ENCODE measurements at places on chromosomes 1 and 21.

GRCh38 chr21:43854773-43855633 is 10.0 kb upstream of the AGPAT3 start:
- DNase-seq, result peak; percentile 38

DNA sequence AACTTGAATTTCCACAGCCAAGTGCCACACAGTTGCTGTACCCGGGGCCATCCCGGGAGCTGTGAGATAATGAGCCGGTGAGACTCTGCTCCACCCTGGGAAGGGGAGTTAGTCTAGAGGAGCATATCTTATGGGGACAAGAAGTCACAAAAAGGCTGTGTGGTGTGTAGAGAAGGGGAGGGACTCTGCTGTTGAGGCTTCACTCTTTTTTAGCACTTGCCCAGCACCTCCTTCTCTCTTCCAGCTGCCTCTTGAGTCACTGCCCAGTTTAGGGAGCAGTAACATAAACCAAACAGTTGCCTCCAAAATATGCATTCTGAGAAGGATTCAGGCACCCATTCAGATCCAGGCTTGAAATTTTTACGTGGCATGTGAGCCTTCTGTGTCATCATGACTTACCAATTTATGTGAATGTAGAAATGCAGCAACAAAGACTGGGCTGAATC is 744 bp upstream of the WDR26 start:
- no peak for DNase-seq

- DNase-seq, result no peak
These were observed 86.0 kb downstream of the CCDC185 start for GRCh38 chr1:223479261-223479660.

- DNase-seq, result no peak
These were observed 68.9 kb upstream of the S1PR1 start for GRCh38 chr1:101167891-101168290.

DNA sequence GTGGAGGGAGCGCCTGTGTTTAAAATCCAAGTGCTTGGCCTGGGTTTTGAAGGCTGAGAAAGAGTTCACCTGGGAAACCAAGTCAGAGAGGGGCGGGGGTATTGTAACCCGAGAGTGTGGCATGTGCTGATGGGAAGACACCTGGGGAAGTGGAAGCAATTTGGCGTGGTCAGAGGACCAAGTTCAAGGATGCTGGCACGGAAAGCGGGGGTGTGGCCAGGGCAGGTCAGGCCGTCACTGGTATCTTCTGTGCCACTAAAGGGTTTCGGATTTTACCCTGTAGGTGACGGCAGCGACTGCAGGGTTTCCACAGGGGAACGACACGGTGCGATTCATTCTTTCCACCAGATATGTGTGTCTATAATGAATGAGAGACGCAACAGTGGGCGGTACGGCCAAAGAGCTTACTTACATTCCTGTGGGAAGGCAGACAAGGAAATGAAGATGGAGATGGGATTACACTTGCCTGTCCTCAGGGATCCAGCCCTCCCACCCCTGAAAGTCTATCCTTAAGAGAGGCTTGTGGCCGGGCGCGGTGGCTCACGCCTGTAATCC is 31.3 kb downstream of the CA6 start:
- DNase-seq, result no peak

GRCh38 chr1:77316966-77317365 is 35.1 kb downstream of the AK5 start:
- no peak for DNase-seq

DNA sequence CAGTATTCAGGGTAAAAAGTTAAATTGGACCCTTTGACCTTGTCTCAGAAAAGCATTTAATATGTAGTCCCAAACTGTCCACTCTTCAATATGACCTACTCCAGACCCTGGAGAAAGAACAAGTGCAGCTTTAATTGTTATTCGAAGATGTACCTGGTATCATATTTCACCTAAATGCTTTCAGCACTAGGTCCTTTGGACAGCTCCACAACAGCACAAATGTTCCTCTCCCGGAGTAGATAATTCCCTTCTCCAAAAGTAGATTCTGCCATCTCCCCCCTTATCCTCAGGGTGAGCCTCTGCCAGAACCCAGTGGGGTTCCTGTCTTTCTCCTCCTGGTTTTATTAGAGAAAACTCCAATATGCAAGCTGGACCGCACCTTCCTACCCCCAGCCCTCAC is 104.5 kb upstream of the AJAP1 start:
- DNase-seq, result no peak

- DNase-seq, result no peak
These were observed 21.0 kb downstream of the SPRTN start for GRCh38 chr1:231359113-231359512.

GRCh38 chr21:40563900-40564299 is 283.1 kb downstream of the DSCAM start:
- no peak for DNase-seq

DNA sequence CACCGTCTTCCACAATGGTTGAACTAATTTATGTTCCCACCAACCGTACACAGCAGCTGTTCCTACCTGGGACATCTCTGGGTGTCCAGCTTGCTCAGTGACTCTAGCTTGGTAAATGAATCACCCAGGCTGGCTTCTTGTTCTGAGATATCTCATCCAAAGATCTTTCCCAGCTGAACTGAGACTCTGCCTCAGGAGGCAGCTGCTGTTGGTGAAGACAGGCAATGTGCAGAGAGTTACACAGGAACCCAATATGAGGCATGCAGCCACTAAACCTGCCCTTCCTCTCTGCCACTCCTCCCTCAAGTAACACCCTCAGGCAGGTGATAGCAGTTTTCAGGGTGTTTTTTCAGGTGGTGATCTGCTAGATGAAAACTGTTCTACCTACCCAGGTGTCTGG is 14.0 kb upstream of the FOXO6 start:
- no peak for DNase-seq

GRCh38 chr1:37430103-37430985 is 44.0 kb upstream of the ZC3H12A start:
- DNase-seq, result no peak

DNA sequence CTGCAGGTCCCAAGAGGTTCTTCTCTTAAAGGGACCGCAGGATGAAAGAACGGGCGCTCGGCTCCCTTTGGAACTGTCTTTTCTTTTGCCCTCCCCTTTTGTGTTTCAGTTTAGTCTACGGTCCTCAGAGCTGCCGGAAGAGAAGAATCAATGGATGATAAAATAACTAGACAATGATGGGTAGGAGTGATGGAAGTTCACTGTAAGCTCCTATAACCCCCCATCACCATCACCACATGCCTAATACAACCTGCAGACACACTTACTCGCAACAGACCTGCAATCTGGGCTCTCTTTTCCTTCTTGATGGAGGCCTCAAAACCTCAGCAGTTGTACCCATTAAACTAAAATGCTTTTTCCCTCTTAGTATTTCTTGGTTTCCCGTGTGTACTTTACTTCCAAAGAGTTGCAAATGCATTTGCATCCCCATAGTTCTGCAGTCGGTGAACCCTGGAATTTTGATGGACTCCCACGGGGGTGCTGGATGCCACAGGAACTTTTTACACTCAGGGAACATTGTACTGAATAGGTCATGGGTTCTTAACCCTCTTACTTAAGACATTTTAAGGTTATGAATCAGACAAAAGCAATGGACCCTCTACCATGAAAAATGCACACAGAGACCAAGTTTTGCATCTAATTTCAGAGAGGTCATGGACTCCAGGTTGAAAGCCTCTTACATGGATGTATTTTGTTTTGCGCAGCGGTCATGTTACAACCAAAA is 633 bp upstream of the RFX5 start:
- DNase-seq, result no peak

GRCh38 chr1:25046194-25046532 is 116.1 kb upstream of the RUNX3 start:
- no peak for DNase-seq

DNA sequence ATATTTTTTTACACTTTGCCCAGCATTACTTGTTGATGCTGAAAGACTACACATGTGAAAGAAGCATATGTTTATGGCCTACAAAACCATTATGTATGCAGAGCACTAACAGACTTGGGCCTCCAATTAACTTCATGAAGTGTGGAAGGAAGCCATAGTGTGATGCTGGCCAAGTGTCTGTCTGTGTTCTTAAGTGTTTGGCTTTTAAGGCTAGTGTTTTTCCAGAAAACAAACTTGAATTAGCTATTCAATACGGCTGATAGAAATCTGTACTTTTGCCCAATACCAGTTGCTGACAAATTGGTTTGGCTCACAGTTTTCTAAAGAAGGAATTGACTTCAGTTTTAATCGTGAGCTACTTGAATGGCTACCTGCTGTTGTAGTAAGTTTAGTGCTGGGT is 136.1 kb downstream of the ADGRL2 start:
- DNase-seq, result peak; percentile 27

GRCh38 chr21:33700491-33700890 is 58.2 kb downstream of the ITSN1 start:
- DNase-seq, result no peak

DNA sequence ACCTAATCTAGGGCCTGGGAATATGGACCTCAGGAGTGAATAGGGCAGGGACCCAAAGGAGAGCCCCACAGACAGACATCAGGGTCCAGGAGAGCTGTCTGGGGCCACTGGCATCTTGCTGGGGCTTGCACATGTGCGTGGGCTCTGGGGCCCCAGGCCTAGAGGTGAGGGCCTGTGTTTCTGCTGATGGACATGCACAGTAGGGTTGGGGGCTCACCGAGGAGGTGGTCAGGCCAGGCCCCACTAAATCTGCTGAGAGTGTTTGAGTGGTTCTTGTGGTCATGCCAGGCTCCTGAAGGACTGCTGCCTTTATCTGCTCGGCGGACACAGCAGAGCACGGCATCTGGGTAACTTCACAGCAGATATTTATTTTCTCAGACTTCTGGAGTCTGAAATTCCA is 87.4 kb downstream of the OBSCN start:
- DNase-seq, result no peak

- no peak for DNase-seq
These were observed 8.8 kb downstream of the MYCL start for GRCh38 chr1:39892601-39893595.

DNA sequence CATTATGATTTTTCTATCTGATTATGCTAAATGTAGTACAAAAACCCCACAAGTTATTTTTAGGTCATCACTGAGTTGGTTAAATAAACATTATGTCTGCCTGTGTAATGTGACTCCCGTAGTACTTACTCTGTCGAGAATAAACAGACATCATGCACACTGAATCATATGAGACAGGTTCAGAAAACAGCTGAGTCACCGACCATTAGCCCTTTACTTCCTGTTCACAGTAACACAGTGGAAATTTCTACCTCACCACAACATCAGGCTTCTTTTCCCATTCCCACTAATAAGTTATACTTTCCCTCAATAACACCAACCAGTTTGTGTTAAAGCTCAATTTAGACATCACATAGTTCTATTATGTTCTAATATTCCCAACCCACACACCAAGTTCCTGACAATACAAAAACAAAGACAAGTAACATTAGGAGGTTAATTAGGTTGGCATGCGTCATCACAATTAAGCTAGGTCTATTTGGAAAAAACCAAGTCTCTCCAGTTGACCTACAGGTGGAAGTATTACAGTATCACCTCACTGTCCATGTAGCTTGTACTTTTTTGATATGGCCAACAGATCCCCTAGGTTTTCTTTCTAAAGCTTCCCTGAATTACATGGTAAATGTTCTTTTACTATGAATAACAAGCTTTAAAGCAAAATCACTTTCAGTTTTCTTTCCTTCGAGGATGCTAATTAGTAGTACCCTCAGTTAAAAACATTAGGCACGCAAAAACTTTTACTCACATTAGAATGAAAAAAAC is 154.2 kb downstream of the EIF4G3 start:
- DNase-seq, result peak; percentile 64

GRCh38 chr1:67818162-67818561 is 15.1 kb downstream of the GNG12 start:
- DNase-seq, result no peak

DNA sequence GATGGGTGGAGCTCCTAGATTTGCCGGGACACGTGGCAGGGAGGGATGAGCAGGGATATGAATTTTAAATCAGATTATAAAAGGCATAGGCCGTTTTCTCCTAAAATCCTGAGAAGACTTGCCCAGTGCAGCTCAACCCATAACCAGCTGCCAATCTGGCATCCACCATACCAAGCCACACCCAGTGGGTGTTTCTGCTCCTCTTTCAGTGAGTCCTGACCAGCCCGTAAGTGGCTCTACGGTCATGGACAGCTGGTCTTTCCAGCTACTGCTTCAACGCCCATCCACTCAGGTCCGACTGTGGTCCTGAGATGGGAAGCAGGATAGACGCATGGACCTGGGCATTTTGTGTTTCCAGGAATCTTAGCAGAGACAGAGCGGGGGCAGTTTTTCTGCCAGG is 107.2 kb downstream of the LAMC2 start:
- no peak for DNase-seq

- DNase-seq, result no peak
These were observed 69.5 kb upstream of the CLDN14 start for GRCh38 chr21:36549470-36549869.

GRCh38 chr1:60894130-60894529 is 188.2 kb upstream of the NFIA start:
- DNase-seq, result no peak

DNA sequence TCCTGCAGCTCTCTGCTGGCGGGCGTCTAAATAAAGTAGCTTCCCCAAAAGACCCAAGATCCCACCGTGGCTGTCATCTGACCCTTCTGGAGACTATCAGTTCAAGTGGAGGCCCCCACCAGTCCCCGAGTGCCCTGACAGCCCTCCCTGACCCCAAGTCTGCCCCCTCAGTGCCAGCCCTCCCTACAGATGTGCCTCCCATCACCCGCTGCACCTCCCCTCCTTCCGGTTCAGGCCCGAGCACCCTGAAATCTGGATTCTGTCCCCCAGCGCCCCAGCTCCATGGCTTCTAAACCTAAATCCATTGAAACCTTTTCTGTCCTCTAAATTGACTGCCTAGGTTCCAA is 595 bp downstream of the IL10RB start:
- DNase-seq, result no peak

DNA sequence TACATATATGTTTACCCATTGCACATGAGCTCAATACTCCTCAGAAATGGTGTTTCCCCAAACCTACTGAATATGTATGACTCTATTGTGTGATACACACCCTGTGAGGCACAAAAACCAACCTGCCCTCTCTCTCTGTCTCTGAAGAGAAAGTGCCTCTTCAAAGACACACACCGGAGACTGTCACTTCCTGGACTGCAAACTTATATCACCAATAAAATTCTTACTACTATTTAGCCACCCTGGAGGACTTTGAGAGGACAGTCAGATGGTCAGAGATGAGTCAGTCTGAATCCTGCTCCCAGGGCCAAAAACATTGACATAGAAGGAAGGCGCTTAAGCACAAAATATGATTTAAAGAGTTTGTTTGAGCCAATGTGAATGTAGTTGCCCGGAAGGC is 110.4 kb downstream of the PPIAL4G start:
- DNase-seq, result no peak

DNA sequence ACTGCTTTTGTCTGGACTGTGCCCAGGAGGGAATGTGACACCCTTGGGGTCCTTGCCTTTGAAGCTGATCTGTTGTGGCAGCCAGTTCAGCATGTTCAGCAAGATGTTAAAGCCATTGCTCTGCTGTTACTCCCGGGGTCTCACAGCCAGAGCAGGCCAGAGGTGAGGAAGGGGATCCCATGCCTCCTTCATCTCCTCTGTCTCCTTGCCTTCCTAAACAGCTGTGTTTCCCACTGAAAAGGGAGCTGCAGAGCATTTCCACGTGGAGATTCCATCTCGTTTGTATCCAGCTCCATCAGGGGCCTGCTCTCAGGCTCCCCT is 135.8 kb upstream of the COL6A1 start:
- no peak for DNase-seq

- no peak for DNase-seq
These were observed 167.1 kb downstream of the ATP6V1G3 start for GRCh38 chr1:198373376-198373775.

Data from testis (tissue), 5 donors.